Astrocyte (in vitro differentiated cells and primary cell): ENCODE measurements at places on chromosomes 1 and 21. TPM values are rescaled to one million over a fixed set of nuclear protein-coding genes. Genes with fewer than 3 reads are reported as not detected.
A peak's percentile ranks its signal among the peaks of the same experiment; 100 is the strongest.

- DNase-seq = no peak
Measured at GRCh38 chr1:159804924-159805323, 2.8 kb downstream of the FCRL6 start.

Gene NENF
- 34.4 and 38.8 TPM in 2 replicates for total RNA-seq

DNA sequence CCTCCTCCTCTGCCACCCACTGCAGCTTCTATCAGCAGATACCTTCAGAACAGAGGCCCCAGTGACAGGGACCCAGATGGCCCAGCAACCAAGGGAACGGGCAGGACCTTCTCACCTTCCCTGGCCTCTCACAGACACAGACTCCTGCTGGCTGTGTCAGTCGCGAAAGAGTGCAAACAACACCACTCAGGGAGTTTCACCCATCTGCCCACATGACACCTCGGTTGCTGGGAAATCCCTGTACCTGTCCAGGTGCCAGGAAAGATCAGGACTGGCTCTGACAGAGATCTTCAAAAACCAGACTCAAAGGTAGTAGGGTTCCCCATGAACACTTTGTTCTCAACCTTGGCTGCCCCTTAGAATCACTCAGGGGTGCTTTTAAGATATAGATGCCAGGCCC, 83.5 kb upstream of the HIVEP3 start:
- DNase-seq = no peak

Gene S100A7
- total RNA-seq = not detected in 2 replicates

GRCh38 chr1:207056673-207057072, 3.6 kb downstream of the PFKFB2 start:
- no peak for DNase-seq

DNA sequence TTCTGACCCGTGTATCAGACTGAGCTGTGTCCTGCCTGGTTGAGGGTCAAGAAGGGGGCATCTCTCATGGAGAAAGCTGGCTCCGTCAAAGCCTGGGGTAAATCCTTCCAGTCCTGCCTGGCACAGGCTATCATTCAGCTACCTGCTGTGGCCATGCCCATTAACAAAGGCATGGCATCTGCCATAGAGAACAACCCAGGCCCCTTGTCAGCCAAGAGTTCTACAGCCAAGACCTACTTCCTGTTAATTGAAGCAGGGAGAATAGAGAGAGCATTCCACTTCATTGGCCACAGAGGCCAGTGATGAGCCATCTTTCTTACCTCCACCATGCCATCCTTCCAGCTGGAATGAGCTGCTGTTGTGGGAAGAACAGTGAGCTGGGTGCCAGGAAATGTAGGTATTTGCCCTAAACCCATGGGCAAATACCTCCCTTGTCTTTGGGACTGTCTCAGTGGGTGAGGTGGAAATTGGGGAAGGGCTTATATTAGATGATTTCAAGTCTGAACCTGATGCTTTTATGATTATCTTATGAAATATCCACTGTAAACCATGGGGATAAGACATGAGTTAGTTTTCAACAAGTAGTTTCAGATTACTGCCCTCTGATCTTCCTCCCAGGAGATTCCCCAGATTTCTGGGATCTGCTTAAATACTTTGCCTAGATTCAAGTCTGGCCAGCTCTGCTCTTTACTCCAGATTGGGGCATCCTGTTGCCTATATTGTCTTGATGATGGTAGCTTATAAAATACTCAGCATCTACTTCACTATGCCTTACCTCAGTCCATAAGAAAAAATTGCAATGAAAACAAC, 11.2 kb upstream of the KCNQ4 start:
- no peak for DNase-seq

- DNase-seq = no peak
Measured at GRCh38 chr1:109814993-109815786, 51.5 kb upstream of the EPS8L3 start.

- no peak for DNase-seq
Measured at GRCh38 chr1:236724506-236724905, 38.2 kb downstream of the ACTN2 start.

GRCh38 chr1:3831689-3832088, 25.3 kb downstream of the CEP104 start:
- DNase-seq = no peak

DNA sequence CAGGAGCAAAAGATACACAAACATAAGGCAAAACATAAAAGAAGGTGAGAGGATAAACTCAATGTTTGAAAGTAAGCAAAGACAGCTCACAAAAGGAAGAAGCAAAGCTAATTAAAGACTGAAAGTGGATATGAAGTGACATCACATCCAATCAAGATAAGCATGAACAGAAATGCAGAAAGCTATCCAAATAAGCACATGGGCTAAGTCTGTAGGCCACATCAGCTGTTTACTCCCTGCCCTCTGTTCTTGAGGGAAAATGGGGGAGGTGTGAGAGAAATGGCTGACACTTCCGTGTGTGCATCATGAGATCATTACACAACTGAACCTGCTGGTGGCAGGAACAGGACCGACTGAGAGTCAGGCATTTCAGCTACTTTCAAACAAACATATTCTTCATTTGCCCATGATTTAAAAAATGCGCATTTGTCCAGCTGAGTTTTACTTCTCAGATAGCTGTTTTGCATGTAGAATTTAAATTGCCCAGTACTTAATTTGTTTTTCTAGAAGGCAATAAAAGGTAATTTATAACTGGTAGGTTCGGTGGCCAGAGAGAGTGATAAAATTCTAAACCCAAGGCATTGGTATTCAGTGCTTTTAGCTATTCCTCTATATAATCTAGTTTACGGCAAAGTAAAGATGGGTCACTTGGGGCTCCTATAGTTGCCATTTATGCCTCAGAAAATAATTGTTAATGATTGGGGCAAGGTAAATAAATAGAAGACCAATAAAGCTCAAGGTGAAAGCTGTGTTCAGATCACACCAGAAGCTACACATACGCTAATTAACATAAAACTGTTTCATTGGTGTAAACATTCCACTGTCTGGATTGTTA, 27.2 kb upstream of the MAN1A2 start:
- peak; percentile 54 for DNase-seq

- DNase-seq = peak; percentile 58
Measured at GRCh38 chr1:208243967-208244916, at the start of gene PLXNA2. Gene PLXNA2, minus strand, starts transcription at chr1:208244384. Its CDS starts 26,462 bp downstream, at chr1:208217922.

- peak; percentile 22 for DNase-seq
Measured at GRCh38 chr1:167763525-167764220, 41.9 kb downstream of the MPZL1 start.

DNA sequence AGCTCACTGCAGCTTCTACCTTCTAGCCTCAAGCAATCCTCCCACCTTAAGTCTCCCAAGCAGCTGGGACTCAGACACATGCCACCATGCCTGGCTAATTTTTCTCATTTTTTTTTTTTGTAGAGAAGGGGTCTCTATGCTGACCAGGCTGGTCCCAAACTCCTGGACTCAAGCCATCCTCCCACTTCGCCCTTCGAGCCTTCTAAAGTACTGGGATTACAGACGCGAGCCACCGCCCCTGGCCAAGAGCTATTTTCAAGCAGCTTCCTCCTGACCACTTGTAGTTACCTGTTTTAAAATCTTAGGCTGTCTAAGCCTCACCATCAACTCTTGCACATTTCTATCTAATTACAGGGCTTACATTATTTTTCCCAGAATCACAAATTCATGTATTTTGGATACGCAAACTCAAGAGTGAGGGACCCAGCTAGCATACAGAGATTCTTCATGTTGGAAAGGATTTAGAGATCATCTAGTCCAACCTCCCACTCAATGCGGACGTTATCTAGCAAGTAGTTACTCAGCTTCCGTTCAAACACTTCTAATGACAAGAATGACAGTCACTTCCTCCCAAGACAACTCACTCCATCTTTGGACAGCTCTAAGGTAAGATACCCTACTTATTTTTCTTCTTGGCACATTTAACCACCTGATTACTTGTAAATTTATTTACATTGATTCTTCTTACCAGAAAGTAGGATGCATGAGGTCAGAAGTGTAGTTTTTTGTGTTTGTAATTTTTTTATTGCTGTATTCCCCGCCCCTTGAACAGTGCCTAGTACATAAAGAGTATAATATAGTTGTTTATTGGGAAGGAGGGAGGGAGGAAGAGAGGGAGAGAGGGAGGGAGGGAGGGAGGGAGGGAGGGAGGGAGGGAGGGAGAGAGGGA, 65.4 kb downstream of the LUZP1 start:
- peak; percentile 55 for DNase-seq

GRCh38 chr1:176949033-176949662, 215.4 kb downstream of the ASTN1 start:
- no peak for DNase-seq

GRCh38 chr21:27507695-27508094, 540.8 kb upstream of the ADAMTS5 start:
- DNase-seq = no peak

Gene CCDC27
- not detected in 2 replicates for total RNA-seq

Gene OR4F16
- not detected in 2 replicates for total RNA-seq

Gene NBPF6
- not detected in 2 replicates for total RNA-seq

Gene PIGC
- 17.8 and 19.5 TPM in 2 replicates for total RNA-seq

DNA sequence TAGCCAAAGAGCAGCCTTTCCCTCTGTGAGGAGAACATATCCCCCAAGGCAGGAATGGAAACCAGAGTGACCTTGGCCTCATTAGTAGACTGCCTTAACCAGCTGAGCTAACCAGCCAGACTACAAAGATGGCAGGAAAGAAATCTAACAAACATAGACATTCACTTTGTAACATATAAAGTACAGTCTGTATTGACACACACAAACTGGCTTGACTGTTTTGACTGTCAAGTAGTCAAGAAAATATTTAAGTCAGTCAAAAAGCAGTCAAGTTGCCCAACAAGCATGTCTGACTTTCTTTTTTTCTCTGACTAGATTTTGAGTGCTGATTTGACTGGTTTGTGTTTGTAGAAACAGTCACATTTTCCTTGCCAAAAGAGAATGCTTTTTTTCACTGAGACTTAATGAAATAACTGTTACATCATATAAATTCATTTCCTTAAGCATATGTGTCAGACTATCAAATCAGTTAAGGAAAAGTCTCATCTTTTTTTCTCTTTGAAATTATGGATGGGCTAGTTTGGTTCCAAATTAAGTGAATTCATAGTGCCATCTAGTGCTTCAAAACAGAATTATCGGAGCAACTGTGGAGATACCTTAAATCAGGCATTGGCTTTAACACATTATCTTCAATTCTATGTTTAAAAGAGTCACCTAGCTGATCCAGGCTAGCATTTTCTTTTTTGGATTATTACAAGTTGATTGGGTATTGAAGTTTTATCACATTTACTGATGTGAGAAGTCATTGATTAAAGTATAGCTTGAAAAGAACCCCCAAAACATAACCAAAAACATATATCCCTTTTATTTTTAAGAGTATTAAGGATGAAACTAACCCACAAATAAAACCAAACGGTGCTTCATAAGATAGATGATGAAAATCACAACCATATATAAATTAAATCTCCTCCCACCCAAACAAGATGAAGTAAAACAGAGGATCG, 75.0 kb downstream of the ATP6V1G3 start:
- DNase-seq = peak; percentile 59

DNA sequence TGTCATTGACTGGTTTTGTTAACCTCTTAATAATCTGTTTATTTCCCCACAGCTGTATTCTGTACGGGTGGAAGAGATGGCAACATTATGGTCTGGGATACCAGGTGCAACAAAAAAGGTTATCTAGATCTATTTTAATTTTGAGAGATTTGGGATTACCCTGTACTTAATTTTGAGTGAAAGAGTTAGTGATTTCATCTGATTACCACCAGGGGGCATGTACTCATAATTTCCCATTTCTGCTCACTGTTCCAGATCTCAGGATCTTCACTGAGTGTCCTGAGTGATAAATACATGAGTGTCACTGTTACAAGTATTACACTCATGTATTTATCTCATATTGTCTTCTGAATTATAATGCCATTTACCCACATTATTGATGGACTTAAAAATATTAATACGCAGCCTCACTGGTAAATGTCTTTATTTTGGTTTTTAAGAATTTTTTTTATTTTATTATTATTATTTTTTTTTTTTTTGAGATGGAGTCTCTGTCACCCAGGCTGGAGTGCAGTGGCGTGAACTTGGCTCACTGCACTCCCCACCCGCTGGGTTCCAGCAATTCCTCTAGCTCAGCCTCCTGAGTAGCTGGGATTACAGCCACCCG, 27.4 kb downstream of the DTL start:
- peak; percentile 12 for DNase-seq

DNA sequence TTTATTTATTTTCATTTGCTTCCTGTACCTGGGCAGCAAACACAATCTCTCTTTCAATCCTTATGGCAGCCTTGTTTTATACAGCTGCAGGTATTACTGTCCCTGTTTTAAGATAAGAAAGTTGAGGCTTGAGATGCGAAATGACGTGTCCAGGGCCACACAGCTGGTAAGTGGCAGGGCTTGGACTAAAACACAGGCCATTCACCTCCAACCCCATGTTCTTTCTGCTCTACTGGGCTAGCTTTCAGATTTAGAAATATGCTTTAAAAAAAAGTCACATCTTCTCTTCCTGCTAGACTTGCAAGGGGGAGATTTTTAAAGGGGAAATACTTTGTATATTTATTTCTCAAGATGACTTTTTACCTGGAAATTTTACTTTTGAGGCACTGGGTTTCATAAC, 62.8 kb downstream of the CNST start:
- no peak for DNase-seq

Gene ZNF683
- not detected in 2 replicates for total RNA-seq

Gene ACTN2
- total RNA-seq = 0.89 and 0.99 TPM in 2 replicates

DNA sequence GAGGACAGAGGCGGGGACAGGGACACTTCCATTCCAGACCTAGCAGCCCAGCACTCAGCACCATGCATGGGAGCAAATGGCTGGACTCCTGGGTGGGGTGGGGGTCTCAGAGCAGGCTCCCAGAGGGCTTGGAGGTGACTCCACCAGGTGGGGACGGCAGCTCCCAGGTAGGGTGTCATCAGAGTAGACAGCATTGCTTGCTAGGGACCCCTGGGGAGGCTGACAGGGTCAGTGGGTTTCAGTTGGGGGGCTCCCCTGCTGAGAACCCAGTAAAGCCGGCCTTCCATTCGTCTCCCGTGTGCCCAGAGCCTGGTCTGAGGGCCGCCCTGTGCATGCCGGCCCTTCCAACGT, 4.8 kb upstream of the GJC2 start:
- DNase-seq = no peak

DNA sequence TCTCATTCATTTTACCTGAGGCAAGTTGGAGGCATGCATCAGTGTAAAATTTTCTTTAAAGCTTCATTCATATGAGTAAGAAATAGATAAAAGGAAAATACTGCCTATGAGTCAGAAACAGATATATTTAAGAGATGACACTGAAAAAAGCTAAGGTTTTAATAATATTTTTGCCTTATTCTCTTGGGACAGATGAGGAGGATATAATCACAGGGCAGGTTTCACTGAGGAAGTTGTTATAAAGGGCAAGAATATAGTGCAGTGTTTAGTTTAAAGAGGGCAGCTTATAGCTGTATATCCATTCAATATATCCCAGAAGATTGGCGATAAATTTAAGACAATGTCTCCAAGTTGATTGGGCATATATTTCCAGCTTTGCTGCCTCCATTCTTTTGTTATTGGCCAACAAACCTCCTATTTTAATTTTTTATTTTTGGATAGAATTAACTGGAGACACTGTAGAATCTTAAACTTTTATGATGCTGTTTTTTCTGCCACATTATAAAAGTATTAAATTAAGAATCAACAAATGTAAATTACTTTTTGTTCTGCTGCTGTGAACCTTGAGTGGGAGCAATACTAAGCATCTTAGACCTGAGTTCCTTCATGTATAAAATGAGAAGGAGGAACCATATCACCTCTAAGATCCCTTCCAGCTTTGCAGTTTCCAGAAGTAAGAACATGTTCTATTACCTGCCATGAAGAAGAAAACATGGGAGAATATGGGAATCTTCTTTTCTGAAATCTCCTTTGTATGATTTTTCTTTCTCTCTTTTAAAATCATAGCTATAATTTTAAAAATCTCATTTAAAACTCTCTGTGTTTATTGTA, 171.6 kb downstream of the S1PR1 start:
- no peak for DNase-seq

Gene DDR2
- 15.3 and 23.2 TPM in 2 replicates for total RNA-seq
